Stimulated activated CD4-positive, alpha-beta T cell treated with anti-CD3 and anti-CD28 coated beads, Interleukin-15, amount 100 ng/mL, for 1 hour (primary cell): ENCODE measurements at places on chromosomes 16 and 17.

DNA sequence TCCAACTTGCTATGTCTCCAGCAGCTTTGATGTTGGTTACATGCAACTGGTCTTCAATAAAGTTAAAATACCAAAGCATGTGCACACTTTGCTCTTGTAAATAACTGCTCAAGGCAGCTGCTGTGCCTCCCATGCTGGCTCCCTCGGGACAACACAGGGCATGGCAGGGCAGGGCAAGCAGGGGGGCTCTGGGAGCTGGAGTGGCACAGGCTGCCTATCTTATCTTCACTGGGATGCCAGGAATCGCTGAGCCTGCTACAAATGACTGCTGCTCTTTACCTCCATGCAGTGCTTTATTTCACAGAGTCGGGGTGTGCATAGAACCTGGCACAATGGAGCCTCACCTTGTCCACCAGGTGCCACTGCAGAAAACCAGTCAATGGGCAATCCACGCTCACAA, 21.8 kb downstream of the PEMT start:
- no peak for DNase-seq

DNA sequence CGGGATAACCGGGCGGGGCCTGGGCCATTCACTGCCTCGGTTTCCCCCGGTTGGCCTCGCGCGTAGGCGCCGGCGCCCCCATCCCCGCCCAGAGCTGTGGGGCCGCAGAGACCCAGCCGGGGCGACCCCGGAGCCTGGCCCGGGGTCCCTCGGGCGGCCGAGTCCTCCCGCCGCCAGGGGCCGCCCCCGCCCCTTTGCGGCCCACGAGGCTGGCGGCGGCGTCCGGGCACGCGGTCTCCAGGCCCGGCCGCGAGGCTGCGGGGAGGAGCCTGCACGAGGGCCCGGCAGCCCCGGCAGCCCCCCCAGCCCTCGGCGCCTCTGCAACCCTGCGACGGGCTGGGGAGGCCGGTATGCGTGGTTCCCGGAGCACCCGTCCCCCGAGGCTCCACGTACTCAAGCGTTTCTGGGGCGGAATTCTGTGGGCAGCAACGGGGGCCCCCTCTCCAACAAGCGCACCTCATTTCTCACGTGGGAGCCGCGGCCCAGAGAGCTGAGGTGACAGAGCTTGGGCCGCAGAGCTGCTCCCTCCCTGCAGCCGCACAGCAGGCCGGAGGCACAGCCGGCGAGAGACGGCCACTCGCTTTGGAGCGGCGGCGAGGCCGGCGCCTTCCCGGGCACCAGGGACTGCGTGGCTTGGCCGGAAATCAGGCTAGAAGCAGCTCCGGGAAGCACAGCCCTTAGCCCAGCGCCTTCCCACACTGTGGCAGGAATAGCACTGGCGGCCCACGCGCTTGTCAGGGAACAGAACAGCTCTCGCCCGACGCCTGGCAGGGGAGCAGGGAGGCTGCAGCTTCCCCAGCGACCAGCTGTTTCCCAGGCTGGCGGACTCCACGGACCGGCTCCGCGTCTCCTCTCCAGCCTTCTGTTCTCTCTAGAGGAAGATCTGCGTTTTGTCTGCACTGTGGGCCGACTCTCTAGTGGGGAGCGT, 867 bp upstream of the LIMD2 start:
- DNase-seq = peak; percentile 28

DNA sequence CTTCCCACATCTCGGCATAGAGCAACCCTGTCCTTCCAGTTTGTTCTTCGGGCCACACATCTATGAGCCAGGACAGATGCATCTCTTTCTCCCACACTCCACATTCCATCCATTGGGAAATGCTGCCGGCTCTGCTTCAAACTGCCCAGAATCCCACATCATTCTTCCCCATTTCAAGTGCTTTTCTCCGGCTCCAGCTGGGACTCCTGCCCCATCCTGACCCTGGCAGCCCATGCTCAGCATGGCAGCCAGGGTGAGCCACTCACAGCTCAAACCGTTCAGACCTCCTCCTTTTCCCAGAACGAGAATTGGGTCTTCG, 132.8 kb upstream of the SDK2 start:
- DNase-seq = no peak

- no peak for DNase-seq
Measured at GRCh38 chr16:10009684-10010083, 172.5 kb downstream of the GRIN2A start.

- DNase-seq = peak; percentile 72
Measured at GRCh38 chr17:45248132-45248957, 13.5 kb downstream of the SPATA32 start.

- no peak for DNase-seq
Measured at GRCh38 chr17:60356940-60357339, 35.0 kb downstream of the USP32 start.

GRCh38 chr17:31318298-31318801, 3.1 kb downstream of the EVI2A start:
- no peak for DNase-seq

GRCh38 chr16:72201387-72201786, 29.4 kb upstream of the PMFBP1 start:
- DNase-seq = no peak

GRCh38 chr16:57268804-57269800, 15.4 kb downstream of the PLLP start:
- no peak for DNase-seq

DNA sequence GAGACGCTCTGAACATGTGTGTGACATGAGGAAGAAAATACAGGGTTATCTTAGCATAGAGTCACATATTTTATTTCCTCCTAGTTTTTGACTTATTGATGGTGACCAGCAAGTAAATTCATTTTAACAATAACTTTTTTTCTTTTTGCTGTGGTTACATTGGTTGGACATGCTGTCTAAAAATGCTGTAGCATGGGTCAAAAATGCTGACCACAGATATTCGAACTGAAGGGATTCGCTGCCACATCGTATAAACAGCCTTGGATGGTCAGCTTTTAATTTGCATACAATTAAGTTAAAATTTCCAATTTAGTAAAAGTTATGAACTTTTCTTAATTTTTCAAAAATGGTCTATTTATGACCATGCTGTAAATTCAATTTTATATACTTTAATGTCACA, 30.5 kb downstream of the RPGRIP1L start:
- DNase-seq = no peak
